ENCODE measurements at places on chromosomes 2 and 18.

DNA sequence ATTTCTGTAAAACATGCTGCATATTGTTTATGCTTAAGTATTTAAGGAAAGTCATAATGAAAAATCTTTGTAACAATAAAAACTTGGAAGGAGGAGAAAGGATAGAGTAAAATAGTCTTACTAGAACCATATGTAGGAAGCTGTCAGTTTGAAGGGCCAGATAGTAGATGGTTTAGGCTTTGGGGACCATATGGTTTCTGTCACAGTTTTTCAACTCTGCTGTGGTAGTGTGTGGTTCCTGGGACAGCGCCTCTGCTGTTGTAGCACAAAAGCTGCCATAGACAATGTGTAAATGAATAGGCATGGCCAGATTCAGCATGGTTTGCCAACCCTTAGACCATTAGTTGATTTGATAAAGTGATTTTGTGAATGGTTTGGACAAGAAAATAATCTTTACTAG is 75.5 kb downstream of the SLC39A10 start:
- no peaks in the 10 kb centered on the region for H3K27me3 ChIP-seq
- peaks cover 2% of the 10 kb centered on the region for H3K36me3 ChIP-seq
- H3K4me3 ChIP-seq, result no peak overlapping the region
- DNase-seq, result no peak

GRCh38 chr2:55932843-55933242 is 9.3 kb upstream of the EFEMP1 start:
- H3K4me1 ChIP-seq, result no peaks in the 10 kb centered on the region
- H3K27me3 ChIP-seq, result peaks cover 2% of the 10 kb centered on the region
- no peak overlapping the region for H3K27ac ChIP-seq
- no peak for DNase-seq
- no peak overlapping the region for H3K4me3 ChIP-seq

DNA sequence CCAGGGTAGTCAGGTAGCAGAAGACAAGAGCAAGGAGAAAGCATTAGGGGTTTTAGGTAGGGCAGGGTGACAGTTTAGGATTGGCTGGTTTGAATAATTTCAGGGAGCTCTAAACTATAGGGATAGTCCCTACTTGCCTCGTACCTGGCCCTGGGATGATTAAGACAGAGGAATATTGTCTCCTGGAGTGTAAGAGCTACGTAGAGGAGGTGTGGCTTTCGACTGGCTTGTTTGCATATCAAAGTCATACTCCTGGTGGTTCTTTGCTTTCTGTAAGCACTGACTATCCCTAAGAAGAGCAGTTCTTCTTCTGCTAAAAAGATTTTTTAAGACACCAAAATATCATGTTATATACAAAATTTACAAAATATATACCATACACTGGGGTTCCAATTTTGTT is 1867.4 kb downstream of the SUCLG1 start:
- no peaks in the 10 kb centered on the region for H3K36me3 ChIP-seq
- H3K4me3 ChIP-seq, result no peak overlapping the region
- no peaks in the 10 kb centered on the region for H3K27me3 ChIP-seq
- DNase-seq, result no peak

- no peaks in the 10 kb centered on the region for H3K4me1 ChIP-seq
- H3K27me3 ChIP-seq, result no peaks in the 10 kb centered on the region
- no peak overlapping the region for H3K4me3 ChIP-seq
- H3K36me3 ChIP-seq, result no peaks in the 10 kb centered on the region
- no peak overlapping the region for H3K27ac ChIP-seq
- no peak for DNase-seq
Measured at GRCh38 chr2:236008006-236008405, 160.2 kb downstream of the GBX2 start.

GRCh38 chr2:227939271-227940027 is 68.0 kb downstream of the DAW1 start:
- no peaks in the 10 kb centered on the region for H3K27me3 ChIP-seq
- H3K27ac ChIP-seq, result no peak overlapping the region
- H3K4me1 ChIP-seq, result no peaks in the 10 kb centered on the region
- H3K4me3 ChIP-seq, result no peak overlapping the region
- no peaks in the 10 kb centered on the region for H3K36me3 ChIP-seq
- no peak for DNase-seq

DNA sequence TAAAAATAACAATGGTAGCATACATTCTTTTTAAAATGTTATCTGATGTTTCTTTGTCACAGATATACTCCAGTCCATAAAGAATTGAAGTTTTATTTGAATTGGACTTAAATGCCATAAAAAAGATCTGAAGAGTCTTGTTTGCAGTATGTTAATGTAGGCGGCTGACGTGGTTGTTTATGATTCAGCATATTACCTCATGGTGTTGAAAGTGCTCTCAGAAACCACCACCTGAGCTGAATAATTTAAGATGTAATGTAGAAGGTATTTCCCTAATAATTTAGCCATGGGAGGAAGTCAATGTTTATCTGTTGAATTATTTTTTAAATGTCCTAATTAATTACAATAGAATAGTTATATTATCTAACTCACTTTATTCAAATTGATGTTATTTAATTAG is 58.6 kb upstream of the CHN1 start:
- H3K4me1 ChIP-seq, result no peaks in the 10 kb centered on the region
- no peak for DNase-seq
- no peak overlapping the region for H3K27ac ChIP-seq
- no peaks in the 10 kb centered on the region for H3K27me3 ChIP-seq
- peaks cover 42% of the 10 kb centered on the region for H3K36me3 ChIP-seq
- no peak overlapping the region for H3K4me3 ChIP-seq

- H3K27ac ChIP-seq, result peak overlapping the region; percentile 75
- no peak overlapping the region for H3K4me3 ChIP-seq
- no peaks in the 10 kb centered on the region for H3K36me3 ChIP-seq
- DNase-seq, result peak; percentile 67
Measured at GRCh38 chr2:200635251-200635650, 49.4 kb downstream of the AOX1 start.

All from CD14-positive monocyte (primary cell).